ENCODE measurements at places on chromosomes 13 and 19.

GRCh38 chr19:6482343-6482686, 728 bp upstream of the DENND1C start:
- no peak for DNase-seq

DNA sequence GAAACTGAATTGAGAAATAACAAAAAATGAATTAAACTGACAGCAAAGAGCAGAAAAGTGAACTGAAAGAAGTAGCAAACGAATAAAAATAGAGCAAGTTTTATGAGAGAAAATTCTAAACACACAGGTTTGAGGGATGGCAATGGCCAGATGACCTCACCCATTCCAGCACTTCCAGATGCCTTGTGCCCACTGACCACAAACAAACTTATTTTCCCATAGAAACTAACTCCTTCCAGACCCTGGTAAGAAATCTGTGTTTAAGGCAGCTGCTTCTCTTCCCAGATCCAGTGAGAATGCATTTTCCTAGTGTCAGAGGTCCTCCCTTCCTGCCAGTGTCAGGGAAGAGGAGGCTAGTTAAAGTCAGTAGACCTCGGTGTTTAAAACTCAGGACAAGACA, 51.7 kb downstream of the RXFP2 start:
- no peak for DNase-seq

DNA sequence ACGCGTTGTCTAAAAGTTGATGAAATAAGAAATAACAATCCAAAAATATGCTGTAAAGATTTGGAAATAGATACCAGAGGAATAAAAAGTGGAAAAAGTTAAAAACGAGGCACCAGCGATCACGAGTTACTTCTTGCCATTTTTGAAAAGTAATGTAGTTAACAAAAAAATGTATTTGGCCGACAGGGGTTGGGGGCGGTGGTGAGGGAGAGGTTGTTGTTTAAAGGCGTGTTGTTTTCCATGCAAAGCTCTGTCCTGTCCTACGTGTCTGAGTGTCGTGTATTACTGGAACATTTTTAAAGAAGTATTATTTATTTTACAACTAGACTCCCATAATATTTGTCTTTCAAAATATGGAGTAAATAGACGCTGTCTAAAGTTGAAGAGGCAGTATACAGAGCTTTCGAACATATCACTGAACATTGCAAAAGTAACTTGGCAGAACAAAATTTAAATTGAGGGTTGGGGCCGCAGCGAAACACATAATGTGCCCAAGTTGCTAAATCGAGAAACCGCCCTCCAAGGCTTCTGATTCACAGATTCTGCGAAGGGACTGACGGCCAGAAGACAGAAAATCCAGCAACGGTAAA, 823 bp downstream of the FBXO17 start:
- DNase-seq: no peak

GRCh38 chr13:35796623-35797022, 320.1 kb upstream of the MAB21L1 start:
- no peak for DNase-seq

DNA sequence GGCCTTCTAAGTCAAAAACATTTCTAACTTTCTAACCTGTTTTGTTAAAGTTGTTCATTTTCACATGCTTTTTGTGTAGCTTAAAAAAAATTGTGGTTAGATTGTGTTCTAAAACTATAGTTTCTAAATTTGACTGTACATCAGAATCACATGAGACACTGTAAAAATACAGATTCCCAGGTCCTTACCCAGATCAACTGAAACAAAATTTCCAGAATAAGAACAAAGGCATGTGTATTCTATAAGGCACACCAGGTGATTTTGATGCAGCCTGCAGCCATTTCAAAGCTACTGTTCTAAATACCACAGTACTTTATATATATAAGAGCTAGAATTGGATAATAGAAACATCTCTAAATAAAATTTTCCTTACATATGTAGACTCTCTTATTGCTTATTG, 29.1 kb downstream of the INTS6 start:
- no peak for DNase-seq

DNA sequence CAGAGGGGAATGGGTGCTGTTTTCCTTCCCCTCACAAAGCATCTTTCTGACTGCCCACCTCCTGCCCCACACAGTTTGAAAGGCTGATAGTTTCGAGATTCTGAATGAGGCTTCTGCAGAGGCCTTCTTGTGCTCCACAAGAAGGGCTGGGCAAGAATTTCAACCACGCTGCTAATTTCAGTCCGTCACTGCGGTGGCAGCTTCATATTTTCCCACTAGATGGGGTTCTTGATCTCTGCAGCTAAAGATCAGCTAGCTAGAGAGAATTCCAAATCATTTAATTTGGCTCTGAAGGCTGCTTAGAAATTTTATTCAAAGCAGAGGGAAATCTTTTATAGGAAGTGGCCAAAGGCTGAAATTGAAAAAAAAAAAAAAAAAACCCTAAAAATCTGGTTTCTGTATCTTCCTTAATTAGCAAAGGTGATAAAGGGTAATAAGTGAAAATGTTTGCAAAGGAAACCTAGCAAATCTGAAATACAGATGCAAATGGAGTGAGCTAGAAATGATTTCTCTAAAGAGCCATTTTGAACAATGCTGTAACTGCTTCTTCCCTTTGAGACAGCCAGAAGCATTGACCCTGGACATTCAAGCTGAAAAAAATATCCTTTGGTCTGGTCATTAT, 38.0 kb upstream of the C13orf42 start:
- DNase-seq: peak; percentile 42

DNA sequence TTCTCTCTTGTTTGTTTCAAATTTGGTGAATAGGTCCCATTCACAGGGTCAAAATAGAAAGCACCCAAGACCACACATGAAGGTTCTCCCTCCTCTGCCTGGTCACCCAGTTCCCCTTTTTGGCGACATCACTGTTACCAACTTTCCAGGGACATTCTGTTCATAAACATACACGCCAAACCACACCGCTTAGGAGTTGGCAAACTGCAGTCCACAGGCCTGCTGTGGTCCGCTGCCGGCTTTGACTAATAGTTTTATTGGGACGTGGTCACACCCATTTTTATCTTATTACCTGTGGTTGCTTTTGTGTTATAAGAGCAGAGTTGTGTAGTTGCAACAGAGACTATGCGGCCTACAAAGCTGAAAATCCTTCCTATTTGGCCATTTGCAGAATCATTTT, 24.2 kb downstream of the UHRF1 start:
- DNase-seq: no peak

GRCh38 chr19:32416749-32417456, 11.3 kb downstream of the DPY19L3 start:
- peak; percentile 15 for DNase-seq

DNA sequence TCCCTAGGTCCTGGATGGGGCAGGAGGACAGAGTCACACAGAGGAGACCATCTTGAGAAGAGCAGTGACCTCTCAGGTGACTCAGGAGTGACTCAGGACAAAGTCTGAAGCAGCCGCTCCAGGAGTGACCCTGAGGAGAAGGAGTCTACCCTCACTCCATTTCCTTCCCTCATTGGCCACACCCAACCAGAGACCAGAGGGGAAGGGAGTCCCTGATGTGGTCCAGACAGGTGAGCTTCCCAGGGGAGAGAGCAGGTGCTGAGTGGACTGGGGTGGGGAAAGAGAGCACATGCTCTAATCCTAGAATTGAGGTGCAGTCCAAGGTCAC, 75.5 kb upstream of the MEDAG start:
- DNase-seq: no peak

Data from anterior cingulate cortex (tissue), 58 donors.